ENCODE measurements at places on chromosomes 6 and 20.

- DNase-seq = no peak
Observed at GRCh38 chr6:88490908-88491264, 324.7 kb upstream of the CNR1 start.

DNA sequence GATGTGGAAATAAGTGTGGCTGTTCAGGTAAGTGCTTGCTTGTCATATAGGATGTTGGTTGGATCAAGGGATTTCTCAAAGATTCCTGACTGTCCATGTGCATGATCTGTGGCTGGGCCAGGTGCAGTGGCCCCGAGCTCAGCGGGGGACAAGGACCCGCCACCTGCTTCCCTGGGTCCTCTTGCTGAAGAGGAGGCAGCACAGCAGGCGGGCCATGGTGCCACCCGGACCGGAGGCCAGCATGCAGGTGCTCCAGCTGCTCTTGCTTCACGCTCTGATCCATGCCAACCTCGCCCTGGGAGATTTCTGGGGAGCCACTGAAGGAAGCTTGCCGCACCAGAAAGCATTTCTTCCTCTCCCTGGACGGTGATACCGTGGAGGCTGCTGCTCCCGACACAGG, 173.8 kb downstream of the HIVEP2 start:
- no peak for DNase-seq

DNA sequence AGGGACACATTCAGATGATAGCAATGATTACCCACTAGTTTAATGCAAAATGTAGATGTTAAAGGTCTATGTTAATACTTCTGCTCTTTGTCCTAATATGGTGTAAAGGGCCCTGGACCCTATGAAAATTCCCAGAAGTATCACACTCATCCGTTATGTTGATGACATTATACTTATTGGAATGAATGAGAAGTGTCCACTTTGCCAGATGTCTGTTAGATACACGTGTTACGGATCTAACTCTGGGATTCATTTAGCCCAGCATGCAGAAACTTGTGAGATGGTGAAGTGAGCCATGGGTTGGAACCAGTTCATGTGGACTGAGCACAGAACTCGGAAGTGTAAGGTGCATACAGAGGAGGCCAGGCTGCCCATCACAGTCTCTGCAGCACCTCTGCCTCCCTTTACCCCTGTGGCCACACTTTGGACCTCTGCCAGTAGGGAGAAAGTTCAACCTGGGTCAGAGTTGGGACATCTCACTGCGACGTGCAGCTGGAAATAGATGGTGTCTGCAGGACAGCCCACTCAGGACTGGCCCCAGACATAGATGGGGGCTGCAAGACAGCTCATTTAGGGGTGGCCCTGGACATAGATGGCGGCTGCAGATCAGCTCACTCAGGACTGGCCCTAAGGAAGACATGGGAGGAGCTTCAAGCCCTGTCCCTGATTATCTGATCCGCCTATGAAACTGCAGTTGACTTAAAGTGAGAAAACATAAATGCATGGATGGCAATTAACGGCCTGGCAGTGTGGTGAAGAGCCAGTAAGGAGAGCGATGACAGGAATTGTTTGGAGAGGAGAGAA, 71.2 kb upstream of the THBS2 start:
- DNase-seq = no peak

DNA sequence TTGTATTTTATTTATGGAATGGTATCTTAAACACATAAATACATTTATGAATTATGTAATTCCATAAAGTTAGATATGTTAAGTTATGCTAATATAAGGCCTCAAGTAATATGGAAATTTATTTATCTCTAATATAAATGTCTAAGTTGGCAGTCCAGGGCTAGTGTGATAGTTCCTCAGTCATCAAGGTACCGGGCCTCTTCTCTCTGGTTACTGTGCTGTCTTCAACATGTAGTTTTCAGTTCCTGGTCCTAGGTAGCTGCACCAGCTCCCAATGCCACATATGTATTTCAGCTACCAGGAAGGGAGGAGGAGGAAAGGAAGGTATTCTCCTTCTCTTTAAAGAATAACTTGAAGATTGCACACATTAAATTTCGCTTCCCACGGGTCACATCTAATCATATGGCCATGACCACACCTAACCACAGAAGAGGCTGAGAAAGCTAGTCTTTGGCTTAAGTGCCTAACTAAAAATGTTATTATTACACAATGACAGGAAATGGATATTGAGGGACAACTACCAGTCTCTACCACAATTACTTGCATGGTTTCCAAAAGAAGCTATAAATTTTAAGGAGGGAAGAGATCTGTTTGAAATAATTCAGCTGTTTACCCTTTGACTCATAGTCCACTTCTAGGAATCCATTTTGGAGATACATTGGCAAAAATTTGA, 68.6 kb downstream of the BCKDHB start:
- DNase-seq = no peak

All from left renal pelvis (tissue), 4 donors.